ENCODE measurements at places on chromosomes 2 and 18. TPM values are rescaled to one million over a fixed set of nuclear protein-coding genes. Genes with fewer than 3 reads are reported as not detected.
A peak's percentile ranks its signal among the peaks of the same experiment; 100 is the strongest.

AQP12B gene
- not detected for total RNA-seq

DNA sequence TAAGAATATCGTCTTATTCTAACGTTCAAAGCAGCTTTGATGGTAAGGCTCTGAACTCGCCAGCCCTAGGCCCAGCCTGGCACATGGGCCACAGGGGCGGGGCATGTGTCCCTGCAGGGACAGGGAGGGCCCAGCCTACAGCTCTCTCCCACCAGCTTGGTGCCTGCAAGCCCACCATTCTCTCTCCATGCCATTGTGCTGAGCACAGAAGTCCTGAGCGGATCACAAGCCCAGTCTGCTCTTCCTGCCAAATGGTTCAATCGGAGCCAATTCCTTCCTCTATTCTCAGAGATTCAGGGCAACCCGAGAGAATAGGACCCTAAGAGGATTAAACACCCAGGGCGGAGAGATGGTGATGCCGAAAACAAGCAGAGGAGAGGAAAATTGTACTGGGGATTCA lies 50.3 kb upstream of the APCDD1 start:
- no peak for DNase-seq
- H3K4me3 ChIP-seq: no peak overlapping the region
- no peak overlapping the region for H3K27ac ChIP-seq

CNGA3 gene
- not detected for total RNA-seq

SCN9A gene
- 8.2 TPM for total RNA-seq

DNA sequence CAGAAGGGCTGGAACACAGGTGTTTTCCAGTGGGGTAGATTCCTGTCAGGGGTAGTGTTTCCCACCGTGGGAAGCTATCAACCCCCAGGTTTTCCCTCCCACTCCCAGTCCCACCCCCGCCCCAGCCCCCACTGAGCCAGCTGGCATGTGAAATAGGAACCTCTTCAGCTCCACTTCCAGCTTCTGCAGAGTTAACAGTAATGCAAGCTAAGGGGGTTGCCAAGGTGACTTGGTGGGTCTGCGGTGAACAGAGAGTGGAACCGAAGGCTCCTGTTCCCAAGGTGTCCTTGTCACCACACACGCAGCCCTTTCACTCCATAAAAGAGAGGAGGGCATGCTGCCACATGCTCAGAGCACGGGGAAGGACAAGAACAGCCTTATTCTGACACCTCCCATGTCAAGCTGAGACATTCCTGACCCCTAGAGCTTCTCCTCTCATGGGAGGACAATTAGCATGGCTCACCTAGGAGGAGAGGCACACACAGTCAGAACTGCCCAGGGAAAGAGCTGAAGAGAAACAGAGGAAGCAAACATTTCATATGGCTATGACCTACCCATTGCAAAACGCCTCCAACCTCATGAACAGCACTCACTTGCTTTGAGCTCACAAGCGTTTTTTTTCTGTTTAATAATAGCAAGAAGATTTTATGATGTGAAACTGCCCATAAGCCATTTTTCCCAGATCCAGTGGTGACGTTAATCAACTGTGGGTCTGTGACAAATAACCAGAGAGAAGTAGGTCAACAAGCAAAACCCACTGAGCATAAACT lies 39.8 kb upstream of the TBC1D8 start:
- no peak overlapping the region for H3K4me3 ChIP-seq
- peaks cover 3% of the 10 kb centered on the region for H3K36me3 ChIP-seq
- no peaks in the 10 kb centered on the region for H3K27me3 ChIP-seq

DNA sequence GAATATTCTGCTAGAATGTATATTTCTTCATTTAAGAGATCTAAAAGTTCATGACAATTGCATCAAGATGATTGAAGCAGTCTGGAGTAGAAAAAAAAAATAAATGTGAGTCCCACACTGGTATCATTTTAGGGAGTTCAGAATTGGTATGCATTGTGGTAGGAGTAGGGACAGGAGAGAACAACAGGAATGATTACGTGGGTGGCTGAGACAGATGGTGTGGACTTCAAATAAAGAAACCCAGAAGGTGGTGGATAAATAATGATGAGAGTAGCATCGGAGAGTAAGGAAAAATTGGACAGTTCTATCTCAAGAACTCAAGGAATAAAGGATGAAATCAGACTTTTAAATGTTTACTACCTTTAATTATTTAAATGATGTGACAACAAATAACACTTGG lies 289.6 kb downstream of the GALNT13 start:
- H3K27me3 ChIP-seq: no peaks in the 10 kb centered on the region
- no peaks in the 10 kb centered on the region for H3K36me3 ChIP-seq
- no peak for DNase-seq
- no peak overlapping the region for H3K4me3 ChIP-seq
- H3K27ac ChIP-seq: no peak overlapping the region

ATG9A gene
- 48.4 TPM for total RNA-seq

- no peaks in the 10 kb centered on the region for H3K4me1 ChIP-seq
- no peak overlapping the region for H3K27ac ChIP-seq
- H3K27me3 ChIP-seq: 0 out of 2 replicates have a peak, but pooled peaks cover 5% of the 10 kb centered on the region
- no peak for DNase-seq
These were observed 53.0 kb upstream of the LRP2 start for GRCh38 chr2:169415233-169415748.

RFX8 gene
- 0.21 TPM for total RNA-seq

GRCh38 chr18:47436871-47437270 lies 185.4 kb upstream of the SKOR2 start:
- H3K36me3 ChIP-seq: no peaks in the 10 kb centered on the region
- H3K4me1 ChIP-seq: no peaks in the 10 kb centered on the region
- no peak overlapping the region for H3K27ac ChIP-seq
- DNase-seq: no peak
- no peak overlapping the region for H3K4me3 ChIP-seq

GRCh38 chr18:12031846-12032245 lies 50.5 kb downstream of the IMPA2 start:
- DNase-seq: no peak
- peaks cover 4% of the 10 kb centered on the region for H3K27me3 ChIP-seq
- H3K4me1 ChIP-seq: peaks cover 3% of the 10 kb centered on the region
- peaks cover 47% of the 10 kb centered on the region for H3K36me3 ChIP-seq
- H3K4me3 ChIP-seq: no peak overlapping the region

DNA sequence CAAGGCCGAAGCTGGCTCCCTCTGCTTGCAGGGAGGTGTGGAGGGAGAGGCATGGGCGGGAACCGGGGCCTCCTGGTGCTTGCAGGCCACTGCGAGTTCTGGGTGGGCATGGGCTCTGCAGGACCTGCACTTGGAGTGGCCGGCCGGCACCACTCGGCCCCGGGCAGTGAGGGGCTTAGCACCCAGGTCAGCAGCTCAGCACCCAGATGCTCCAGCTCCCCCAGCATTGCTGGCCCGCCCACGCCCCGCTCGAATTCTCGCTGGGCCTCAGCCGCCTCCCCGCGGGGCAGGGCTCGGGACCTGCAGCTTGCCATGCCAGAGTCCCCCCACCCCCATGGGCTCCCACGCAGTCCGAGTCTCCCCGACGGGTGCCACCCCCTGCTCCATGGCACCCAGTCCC lies 176.2 kb upstream of the FAM98A start:
- no peaks in the 10 kb centered on the region for H3K27me3 ChIP-seq
- no peak overlapping the region for H3K4me3 ChIP-seq
- H3K4me1 ChIP-seq: peaks cover 4% of the 10 kb centered on the region
- no peak overlapping the region for H3K27ac ChIP-seq
- no peak for DNase-seq

- no peaks in the 10 kb centered on the region for H3K36me3 ChIP-seq
- H3K4me1 ChIP-seq: peaks cover 14% of the 10 kb centered on the region
- H3K27ac ChIP-seq: no peak overlapping the region
- no peak for DNase-seq
These were observed 318.7 kb downstream of the CELF4 start for GRCh38 chr18:37246779-37247340.

- no peaks in the 10 kb centered on the region for H3K4me1 ChIP-seq
- no peaks in the 10 kb centered on the region for H3K27me3 ChIP-seq
- H3K4me3 ChIP-seq: no peak overlapping the region
- H3K27ac ChIP-seq: no peak overlapping the region
- DNase-seq: no peak
- no peaks in the 10 kb centered on the region for H3K36me3 ChIP-seq
These were observed 591.3 kb upstream of the ZNF804A start for GRCh38 chr2:184006998-184007397.

DNA sequence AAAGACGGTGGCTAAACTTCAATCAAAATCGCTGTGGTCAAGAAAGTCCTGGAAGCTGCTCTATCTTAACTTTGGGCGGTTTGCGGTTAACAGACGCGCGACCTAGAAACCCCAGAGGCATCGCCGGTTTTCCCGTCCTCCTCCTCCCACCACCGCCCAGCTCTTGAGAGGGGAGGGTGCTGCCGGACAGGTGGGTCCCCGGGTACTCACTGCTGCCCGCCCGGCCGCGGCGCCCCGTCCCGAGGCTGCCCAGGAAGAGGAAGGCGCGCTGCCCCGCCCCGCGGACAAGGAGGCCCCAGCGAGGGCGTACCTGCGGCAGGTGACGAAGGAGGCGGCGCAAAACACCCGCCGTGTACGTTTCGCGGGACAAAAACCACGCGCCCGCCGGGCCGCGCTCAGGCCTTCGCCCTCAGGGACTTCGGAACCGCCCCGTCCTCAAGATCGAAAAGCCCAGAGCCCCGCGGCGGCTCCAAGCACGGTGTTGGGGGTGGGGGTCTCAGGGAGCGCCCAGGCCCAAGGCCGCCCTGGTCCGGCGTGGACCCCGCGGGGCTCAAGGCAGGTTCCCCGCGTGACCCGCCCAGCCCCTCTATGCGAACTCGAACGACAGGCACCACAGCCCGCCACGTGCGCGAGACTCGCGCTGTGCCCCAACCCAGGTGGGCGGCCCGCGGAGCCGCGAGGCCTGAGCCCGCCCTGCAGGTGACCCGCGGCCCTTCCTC lies at the start of gene SH3YL1:
TSS of gene SH3YL1 (minus strand) at position 259 of the 719 bp plus-strand sequence. CDS start at position 211, 48 bp downstream.
- peak within 1 kb of the TSS; percentile 94 for H3K27ac ChIP-seq
- peak; percentile 63 for DNase-seq
- H3K27me3 ChIP-seq: peaks cover 20% of the 10 kb centered on the region
- peaks cover 42% of the 10 kb centered on the region for H3K4me1 ChIP-seq

SKOR2 gene
- total RNA-seq: 0.34 TPM

GRCh38 chr18:73987247-73987980 lies 160.2 kb downstream of the FBXO15 start:
- H3K27me3 ChIP-seq: no peaks in the 10 kb centered on the region
- H3K4me1 ChIP-seq: no peaks in the 10 kb centered on the region
- DNase-seq: no peak
- H3K4me3 ChIP-seq: no peak overlapping the region
- H3K27ac ChIP-seq: no peak overlapping the region

- H3K4me3 ChIP-seq: no peak overlapping the region
- no peak for DNase-seq
- H3K36me3 ChIP-seq: no peaks in the 10 kb centered on the region
These were observed 232.7 kb downstream of the PRKCE start for GRCh38 chr2:45884126-45884525.

DNA sequence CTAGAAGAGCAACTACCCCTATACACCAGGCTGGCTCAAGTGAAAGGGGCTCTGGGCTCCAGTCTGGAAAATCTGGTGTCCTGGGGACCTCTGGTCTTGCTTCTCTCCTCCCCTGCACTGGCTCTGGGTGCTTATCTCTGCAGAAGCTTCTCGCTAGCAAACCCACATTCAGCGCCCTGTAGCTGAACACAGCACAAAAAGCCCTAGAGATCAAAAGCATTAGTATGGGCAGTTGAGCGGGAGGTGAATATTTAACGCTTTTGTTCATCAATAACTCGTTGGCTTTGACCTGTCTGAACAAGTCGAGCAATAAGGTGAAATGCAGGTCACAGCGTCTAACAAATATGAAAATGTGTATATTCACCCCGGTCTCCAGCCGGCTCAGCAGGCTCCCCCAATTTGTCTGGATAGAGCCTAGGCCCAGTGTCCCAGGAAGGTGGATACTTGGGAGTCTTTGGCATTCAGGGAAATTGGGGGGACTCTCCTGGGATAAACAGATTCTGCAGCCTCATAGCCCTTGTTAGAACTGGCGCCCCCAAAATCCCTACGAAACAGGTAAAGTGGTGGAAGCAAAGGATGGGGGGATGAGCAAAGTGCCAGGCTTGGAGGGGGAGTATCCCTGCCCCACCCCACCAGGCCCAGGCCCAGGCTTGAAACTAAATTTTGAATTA lies 2.5 kb upstream of the HOXD4 start:
- H3K36me3 ChIP-seq: no peaks in the 10 kb centered on the region
- peaks cover 100% of the 10 kb centered on the region for H3K27me3 ChIP-seq
- H3K4me3 ChIP-seq: no peak overlapping the region
- no peak for DNase-seq

DNA sequence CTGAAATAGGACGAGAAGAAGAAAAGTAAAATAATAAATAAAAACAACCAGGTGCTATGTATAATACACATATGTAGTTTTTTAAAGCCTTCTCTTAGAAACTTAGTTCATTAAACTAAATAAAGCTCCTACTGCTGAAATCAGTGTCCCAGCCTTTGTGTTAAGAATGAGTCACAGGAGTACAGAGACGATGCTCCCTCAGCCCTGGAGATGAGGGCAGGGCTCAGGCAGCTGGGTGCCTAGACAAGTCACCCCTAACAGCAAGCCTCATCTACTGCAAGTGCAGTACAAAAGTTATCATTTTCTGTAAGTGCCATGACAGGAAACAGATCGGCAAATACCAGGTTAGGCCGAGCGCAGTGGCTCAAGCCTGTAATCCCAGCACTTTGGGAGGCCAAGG lies 18.2 kb downstream of the KIDINS220 start:
- no peak for DNase-seq
- H3K4me3 ChIP-seq: no peak overlapping the region
- no peaks in the 10 kb centered on the region for H3K27me3 ChIP-seq
- H3K36me3 ChIP-seq: no peaks in the 10 kb centered on the region

DNA sequence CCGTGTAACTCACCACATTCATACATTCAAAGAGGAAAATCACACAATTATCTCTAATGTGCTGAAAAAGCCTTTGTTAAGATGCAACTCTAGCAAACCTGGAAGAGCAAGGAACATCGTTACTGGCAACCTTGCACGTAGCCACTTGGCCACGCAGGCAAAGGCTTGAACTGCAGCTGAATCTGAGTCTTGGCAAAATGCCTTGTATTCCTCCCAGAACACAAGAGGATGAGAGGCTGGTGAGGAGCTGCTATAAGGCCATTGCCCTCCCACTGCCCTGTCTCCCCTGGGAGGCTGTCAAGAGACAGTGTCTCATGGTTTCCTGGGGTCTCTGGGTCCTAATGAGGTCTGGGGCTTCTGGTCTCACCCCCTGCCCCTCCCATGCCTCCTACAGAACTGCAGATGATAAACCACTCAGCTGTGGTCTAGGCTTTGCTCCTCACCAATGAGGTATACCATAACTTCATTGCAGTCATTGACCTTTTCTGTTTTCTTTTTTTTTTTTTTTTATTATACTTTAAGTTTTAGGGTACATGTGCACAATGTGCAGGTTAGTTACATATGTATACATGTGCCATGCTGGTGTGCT lies 141.4 kb downstream of the SPP2 start:
- H3K4me1 ChIP-seq: peaks cover 9% of the 10 kb centered on the region
- H3K36me3 ChIP-seq: peaks cover 3% of the 10 kb centered on the region
- no peak overlapping the region for H3K27ac ChIP-seq
- no peak overlapping the region for H3K4me3 ChIP-seq

TP53I3 gene
- 33.1 TPM for total RNA-seq

DNA sequence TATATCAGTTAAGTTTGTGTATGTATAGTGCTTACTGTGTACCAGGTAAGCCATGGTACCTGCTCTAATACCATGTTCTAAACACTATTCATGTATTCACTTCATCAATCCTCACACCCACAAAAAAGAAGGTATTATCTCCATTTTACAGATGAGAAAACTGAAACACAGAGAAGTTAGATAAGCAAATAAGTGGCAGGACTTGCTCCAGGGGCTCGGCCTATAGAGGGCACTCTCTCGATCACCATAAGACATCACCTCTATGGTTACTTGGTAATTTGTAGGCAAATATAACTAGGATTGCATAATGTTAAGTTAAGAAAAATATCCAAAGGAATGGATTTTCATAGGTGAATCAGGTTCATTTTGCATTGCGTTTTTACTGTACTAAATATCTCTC lies 118.1 kb upstream of the FN1 start:
- no peak for DNase-seq
- H3K4me3 ChIP-seq: no peak overlapping the region
